ENCODE measurements at places on chromosomes 4 and X.
A peak's percentile ranks its signal among the peaks of the same experiment; 100 is the strongest.

DNA sequence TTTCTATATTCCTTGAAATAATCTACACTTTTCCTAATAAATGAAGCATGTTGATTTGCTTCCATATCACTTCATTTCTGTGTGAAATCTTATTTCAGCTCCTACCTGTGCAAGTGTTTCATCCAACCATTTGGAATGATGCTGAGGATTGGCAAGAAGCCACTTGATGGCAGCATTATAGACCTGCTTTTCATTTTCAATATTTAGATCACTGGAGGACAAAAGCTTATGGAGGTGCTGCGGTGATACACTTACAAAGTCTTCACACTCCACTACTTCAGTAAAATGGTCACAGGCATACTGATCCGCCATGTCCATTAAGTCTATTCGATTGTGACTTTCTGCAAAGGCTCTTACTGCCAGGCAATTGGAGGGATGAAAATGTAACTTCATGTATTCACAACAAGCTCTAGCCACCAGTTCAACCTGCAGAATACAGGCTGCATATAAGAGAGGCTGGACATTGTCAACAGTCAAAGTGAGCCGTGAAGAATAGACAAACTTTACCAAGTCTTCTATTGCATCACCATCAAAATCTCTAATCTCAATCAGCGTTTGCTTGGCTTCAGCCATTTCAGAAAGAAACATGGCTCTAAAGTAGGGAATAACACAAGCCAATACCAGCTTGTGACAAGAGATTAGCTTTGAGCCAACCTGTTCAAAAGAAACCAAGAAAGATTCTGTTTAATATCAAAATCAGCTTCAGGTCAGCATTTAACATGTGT, 35.1 kb downstream of the KLHL8 start:
- DNase-seq: no peak

- peak; percentile 84 for DNase-seq
Observed at GRCh38 chr4:10554694-10555093, 97.5 kb upstream of the ZNF518B start.

DNA sequence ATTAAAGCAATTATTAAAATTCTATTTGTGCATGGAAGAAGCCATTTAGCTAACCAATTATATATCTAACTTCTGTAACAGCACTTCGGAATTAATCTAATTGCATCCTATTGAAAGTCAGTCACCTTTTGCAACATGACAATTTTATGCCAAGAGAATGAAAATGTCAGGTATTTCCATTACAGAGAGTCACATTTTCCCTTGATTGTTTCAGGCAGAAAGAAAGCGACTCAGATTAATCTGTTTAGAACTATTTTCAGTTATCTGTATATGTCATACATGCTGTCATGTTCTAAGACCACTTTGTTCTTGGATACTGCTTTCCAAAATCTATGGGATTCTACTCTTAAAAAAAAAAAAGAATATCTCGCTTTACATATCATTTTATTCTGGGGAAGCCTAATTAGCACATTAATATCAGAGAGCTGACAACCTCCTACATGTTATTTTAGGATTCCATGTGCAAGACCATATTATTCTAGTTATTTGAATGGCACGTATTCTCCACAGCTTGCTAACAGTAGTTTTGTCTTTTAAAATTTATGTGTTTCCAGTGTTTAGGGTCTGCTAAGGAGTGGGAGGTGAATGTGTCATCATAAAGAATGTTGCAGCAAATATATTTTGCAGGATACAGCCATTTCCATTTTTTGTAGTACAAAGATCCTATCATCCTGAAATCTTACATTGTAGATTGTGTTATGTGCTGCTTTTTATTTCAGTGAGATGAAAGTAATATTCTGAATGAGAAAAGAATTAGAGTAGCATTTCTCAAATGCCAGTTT, 31.7 kb downstream of the GALNT7 start:
- DNase-seq: no peak

DNA sequence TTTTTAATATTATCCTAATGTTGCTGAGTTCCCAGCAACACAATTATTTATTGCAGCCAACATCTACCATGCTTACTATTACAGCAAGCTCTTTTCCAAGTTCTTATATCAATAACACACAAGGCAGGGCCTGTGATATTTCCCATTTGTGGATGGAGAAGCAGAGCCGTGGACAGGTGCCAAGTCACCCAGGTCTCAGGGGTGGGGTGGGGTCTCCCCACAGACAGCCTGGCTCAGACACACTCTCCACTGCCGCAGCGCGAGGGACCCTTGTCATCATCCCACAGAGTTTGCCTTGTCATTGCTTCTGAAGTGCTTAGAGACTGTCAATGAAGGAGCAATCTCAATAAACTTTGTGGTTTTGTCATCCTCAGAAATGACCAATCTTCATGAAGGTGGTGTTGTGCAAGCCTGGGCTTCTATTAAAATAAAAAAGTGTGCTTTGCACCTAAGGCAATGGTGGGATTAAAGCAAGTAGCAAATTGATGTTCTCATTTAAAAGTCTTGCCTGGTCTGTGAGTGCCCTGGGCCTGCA, 76.1 kb downstream of the SORBS2 start:
- no peak for DNase-seq

DNA sequence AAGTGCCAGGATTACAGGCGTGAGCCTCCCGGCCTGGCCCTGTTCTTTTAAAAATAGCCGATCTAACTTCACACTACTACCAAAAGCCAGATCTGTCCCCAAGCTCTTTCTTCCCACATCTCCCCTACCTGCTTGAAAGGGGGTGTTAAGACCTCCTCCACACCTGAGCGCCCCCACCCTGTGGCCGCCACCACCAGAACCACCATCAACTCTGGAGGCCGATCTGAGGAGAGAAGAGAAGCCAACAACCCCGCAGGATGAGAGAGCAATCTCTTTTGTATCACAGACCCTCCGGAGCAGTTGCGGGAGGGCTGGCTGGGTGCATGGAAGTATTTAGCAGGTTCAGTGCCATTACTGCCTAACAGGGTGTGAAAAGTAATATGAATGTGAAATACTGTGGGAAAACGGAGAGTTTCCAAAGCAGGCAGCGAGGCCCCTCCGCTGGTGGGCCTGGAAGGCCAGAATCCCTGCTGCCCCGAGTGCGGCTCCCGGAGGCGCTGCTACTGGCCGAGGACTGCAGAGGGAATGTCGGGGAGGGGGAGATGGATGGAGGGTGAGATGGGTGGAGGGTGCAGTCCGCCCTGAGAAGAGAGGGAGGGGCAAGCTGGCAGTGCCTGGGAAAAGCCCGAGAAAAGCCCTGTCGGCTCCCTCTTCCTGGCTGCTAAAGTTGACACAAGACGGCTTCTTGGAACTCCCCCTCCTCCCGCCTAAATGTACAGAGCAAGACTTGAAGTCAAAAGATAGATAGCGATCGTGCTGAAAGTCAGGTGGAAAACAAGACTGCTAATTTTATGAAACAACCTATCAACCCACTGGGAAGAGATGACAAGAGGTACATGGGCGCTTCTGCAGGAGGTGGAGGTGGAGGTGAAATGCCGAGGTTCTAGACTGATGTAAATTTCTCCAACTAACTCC, 22.3 kb downstream of the HAND2 start:
- no peak for DNase-seq

DNA sequence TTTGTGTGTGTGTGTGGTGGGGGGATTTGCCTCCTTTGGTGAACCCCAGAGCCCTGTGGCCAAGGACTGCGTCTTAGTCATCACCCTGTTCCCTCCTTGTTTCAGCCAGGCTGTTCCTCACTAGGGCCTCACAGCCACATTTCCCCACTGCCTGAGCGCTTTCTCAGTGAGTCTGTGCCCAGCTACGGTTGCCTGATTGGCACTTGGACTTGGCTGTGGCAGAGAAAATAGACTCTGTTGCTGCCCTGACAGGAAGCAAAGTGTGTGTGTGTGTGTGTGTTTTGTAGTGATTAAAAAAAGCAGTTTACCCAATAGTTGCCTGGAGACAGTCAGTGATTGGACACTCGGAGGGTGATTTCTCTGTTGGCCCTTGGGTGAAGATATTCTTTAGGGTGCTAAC, 113.0 kb downstream of the UCHL1 start:
- no peak for DNase-seq

DNA sequence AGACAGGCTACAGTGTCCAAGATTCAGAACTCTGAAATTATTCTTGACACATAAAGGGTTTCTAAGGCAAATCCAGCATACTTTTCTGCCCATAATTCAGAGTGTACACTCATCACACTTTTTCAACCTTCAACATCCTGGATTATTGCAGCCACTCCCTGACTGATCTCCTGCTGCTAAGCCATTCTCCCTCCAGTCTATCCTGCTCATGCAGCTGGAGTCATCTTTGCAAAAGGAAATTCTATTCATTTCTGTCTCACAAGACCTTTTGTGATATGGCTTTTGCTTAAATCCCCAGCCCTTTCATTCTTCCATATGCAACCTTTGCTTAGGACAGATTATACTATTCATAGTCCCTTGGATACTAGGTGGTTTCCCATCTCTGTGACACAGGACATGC, 236.1 kb upstream of the LDB2 start:
- DNase-seq: no peak

DNA sequence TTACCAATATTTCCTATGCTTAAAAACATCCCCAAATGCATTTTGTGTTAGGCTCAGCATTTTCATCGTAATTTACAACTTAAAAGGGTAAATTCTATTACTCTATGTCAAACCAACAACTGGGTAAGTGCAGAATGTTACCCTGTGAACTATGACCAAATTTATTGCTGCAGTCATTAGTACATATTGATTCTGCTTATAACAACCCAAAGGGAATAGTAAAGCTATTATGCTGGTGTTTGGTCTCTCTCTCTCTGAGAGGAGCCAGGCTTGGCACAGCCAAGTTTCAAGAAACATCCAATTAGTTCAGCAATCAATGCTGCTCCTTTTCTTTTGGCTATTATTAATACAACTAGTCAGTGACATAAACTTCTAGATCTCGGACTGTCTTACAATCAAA, 747.7 kb downstream of the CENPC start:
- no peak for DNase-seq

- DNase-seq: no peak
Observed at GRCh38 chr4:63170923-63171322, 1238.3 kb downstream of the TECRL start.

GRCh38 chrX:42269186-42269585, 345.8 kb upstream of the CASK start:
- no peak for DNase-seq

- DNase-seq: no peak
Observed at GRCh38 chrX:84047339-84047738, 140.7 kb downstream of the RPS6KA6 start.

- no peak for DNase-seq
Observed at GRCh38 chr4:121564840-121565375, 131.9 kb downstream of the ANXA5 start.

DNA sequence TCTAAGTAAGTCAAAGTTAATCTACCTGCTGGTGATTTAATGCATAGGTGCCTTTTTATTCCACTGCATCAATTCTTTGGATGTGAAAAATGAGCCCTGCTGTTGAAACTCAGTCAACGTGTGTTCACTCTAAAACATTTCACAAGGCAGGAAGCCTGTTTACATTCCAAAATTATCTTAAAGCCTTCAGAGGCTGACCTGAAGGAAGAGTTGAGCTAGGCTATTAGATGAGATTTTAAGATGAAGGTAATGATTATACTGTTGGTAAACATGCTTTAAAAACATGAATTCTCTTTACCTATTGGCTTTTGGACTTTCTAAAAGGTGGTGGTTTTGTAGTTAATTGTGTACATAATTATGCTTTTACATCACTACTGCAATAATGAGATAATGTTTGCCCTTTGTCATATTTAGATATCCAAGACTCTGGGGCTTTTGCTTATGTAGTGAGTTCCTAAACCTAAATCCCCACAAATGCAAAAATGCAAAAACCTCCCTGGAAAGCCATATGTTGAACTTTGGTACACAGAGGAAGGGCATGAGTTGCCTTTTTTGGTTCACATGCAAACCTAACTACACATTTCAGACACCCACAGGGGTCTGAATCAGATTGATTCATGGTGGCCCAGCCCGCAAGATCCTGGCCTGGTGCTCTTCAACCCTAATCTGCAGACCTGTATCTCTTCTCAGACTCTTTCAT, 92.3 kb downstream of the KLHL8 start:
- DNase-seq: no peak

DNA sequence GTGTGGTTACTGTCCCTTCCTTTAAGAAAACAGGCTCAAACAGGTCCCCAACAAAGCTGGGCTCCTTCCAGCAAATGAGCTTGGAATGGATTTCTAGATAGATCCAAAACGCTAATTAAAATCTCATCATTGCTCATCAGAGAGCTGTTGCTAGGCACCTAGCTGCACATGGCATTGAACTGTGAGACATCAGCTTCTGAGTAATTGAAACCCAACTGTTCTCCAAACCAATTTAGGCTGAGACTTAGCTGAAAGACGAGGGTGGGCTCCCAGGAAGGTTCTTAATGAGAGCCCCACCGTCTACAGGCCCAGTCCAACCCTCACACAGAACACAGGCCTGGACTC, 59.1 kb downstream of the FAM184B start:
- DNase-seq: no peak

DNA sequence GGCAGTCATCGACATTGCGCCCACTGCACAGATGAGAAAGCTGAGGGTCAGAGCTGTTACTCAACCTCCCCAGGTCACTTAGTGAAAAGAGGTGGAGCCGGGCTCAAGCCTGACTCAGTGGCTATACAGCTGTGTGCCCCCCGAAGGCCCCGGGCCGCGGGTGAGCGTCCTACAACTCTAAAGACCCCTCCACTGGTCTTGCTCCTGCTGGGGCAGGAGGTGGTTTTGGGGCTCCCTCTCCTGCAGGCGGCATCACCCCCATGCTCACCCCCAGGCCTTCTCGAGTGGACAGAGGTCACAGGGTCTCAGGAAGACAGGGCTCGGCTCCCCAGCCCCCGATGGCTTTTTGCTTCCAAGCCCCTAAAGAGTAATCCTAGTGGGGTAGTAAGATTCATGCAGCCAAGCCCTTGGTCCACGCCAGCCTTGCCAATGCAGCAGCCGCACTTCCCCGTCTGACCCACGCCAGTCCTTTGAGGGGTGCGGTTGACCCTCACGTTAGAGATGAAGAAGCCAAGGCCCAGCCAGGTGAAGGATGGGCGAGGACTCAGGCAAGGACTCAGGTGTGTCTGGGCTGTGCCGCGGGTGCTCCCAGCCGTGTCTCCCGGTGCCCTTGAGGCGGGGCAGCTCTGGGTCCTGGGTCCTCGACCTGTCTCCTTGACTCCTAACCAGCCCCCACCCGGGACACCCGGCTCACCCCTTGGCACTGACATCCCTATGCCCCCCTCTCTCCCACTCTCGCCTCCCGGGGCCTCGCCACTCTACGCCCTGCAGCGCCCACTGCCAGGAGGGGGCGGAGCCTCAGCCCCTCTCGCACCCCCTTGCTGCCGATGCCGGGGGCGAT, 200.4 kb downstream of the AFAP1 start:
- no peak for DNase-seq

DNA sequence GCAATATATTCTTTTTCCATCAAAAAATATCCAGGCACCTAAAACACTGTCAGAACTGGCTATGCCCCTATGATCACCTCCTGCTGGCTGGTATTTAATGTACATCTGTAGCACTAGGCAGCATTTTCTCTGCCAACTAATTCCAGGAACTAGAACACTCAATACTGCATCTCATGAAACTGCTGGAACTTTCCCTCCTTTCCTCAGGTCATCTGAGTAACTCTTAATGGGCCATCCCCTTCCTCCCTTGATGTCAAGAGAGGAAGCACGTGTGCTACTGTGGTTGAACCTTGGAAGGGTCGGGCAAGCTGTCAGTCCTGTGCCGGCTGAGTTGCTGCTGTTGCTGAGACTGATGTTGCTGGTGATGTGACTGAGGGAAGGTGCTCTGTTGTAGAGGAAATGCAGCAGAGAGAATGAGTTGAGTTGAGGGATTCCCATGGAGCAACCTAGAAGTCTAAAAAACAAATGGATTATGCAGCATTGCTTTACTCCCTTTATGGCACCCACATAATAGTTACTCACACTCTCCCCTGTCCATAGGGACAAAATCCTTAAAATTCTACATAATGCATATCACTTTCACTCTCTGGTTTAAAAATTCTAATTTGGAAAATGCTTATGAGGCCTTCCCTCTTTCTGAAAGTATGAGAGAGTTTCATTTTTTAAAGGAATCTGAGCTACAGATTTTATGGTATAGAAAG, 39.5 kb downstream of the TMEM165 start:
- no peak for DNase-seq

Data from OCI-M1 (cell line).